ENCODE measurements at places on chromosomes 11 and 22.

DNA sequence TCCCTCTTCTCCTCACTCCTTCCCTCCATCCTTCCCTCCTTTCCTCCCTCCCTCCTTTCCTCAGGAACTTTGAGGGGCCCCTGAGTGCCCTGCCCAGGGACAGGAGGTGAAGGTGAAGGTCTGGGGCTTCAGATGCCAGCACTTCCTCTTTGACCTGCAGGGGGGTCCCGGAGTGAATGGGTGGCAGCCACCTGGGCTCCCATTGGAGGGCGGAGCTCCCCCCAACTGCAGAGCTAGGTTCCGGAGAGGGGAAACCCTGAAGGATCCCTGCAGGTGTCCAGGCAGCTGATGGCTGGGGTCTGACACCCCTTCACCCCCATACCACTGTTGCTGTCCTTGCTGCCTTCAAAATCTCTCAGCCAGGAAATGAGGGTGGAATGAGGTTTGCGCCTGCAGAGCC lies 1131.3 kb downstream of the BRD1 start:
- DNase-seq: no peak

GRCh38 chr11:121446752-121447156 lies 5.4 kb upstream of the SORL1 start:
- DNase-seq: no peak

GRCh38 chr22:37043828-37044538 lies 7.6 kb upstream of the KCTD17 start:
- DNase-seq: no peak

DNA sequence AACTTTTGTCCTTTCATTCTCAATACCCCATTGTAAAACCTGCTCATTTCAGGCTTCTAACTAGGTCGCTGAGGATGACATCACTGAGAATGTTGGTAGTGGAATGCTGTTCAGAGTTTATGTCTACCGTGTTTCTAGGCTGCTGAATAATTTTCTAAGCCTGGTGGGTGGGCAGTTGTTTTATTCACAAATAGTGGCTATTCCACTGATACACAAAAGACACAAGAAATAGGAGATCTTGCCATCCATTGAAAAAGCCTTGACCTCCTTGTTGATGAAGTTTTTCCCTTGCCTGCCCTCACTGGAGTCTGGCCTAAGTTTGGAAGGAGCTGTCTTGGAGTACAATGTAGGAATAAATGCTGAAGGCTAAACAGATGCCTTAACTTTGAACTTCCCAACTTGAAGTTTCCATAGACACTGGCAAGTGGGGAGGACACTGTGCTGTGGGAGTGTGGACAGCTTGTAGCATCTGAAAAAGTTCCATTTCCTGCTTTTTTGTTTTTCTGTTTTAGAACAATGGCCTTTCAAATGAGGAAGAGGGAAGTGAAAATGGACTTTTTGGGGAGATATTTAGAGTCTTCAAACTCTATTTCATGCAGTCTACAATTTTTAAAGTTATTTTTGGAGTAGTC lies 59.2 kb downstream of the TRIM44 start:
- DNase-seq: peak; percentile 20

DNA sequence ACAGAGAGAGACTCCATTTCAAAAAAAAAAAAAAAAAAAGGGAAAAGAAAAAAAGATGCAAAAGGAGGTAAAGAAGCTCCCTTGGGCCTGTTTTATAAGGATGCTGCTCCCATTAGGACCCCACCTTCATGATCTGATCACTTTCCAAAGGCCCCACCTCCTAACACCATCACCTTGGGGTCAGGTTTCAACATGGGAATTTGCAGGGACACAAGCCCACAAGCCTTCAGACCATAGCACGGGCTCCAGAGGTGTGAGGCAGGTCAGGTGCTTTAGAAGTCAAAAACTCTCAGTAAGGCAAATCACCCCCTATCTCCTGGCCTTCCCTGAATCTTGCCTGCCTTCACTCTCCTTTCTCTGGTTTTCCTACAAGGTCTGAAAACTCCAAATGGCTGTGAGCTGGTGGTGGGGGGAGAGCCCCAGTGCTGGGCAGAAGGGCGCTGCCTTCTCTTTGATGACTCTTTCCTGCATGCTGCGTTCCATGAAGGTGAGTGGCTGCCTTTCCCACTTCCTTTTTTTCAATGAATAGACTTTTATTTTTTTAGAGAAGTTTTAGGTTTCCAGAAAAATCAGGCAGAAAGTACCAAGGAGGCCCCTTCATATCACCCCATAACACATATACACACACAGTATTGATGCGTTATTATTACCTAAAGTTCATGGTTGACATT lies 13.2 kb downstream of the ASPHD2 start:
- DNase-seq: no peak

- no peak for DNase-seq
These were observed 2.2 kb downstream of the RIN1 start for GRCh38 chr11:66333896-66334604.

- no peak for DNase-seq
These were observed 116.2 kb downstream of the KCNQ1OT1 start for GRCh38 chr11:2583605-2583958.

GRCh38 chr11:110374921-110375320 lies 54.8 kb upstream of the FDX1 start:
- DNase-seq: no peak

DNA sequence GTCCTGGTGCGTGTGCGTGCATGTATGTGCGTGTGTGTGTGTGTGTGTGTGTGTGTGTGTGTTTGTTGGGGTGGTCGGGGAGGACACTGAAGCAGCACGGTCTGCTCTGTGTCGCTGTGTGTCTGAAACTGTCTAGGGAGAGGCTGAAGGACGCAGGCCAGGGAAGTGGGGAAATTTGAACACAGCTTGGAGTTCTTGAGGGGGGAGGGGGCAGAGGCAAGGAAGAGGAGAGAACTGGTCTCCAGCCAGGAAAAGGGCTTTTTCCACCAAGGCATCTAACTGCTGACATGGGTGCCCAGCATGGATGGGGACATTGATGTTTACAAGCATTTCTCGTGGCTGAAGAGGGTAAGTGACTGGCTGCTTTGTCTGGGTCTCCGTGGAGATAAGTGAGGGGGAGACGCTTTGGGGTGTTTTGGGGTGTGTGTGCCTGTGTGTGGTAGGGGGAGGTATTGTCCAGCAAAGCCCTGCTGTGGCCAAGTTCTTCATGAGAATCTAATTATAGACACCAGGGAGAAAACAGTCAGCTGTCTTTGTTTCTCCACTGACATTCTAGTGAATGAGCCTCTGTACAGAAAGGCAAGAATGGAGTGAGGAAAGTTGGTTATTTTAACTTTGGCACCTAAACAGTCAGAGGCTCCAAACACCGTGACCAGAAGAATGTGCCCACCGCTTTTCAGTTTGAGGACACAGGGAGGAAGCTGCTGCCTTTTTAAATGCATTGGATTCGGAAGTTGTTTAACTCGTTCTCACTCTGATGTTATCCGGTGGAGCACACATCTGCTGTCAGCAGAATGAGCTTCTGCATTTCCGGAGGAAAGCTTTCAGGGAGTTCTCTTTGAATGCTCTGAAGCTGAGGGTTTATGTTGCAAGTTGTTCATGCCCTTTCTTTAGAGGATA lies 63.7 kb downstream of the PPFIBP2 start:
- DNase-seq: peak; percentile 83

DNA sequence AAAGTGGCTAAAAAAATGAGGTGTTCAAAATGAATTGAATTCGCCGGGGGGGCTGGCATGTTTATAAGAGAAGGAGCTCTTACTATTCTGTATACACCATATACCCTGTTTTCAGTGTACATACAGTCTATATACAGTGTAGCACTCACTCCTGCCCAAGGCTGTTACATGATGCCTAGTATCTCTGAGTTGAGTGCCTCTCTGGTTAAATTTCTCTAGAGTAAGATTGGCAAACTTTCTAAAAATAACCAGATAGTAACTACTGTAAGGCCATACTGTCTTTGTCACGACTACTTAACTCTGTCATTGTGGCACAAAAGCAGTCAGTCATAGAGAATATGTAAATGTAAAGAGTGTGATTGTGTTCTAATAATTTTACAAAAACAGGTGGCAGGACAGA lies 58.1 kb downstream of the PHF21A start:
- DNase-seq: no peak
